Left colon (tissue), 2 donors: ENCODE measurements at places on chromosomes 4 and X.

- DNase-seq: no peak
Observed at GRCh38 chrX:40617566-40617965, 5.7 kb upstream of the MPC1L start.

DNA sequence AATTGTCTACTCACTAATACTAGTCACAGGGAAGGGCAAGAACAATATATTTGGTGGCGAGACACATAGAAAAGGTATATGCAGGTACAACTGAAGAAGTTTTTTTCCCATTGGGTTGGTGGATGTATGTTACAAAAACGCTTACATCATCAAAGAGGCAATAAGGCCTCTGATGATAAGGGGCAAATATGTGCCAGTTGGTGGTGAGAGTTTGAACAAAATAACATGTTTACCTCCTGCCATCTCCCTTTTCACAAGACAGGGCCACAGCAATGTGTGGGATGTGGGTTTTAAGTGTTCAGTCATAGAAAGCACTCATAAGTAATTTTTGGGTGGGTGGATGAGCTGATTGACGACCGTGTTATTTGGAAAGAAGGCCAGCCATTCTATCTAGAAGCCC, 41.7 kb downstream of the PAGE2 start:
- no peak for DNase-seq

DNA sequence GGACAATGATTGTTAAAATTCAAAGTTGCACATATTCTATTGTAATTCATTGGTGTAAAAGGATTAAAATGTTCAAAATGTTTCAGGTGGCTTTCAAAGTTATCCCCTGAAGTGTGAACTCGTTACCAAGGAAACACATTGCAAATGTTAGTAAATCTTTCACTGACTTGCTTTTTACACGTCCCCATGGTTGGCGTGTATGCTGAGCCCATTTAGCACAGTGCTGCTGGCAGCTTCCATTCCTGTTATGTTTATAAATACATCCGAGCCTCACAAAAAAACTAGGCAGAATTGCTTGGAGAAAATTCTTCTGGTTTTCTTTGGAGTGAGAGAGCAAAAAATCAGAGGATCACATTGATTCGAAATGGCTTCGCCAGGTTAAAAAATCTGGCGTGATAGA, 105.9 kb upstream of the HPGD start:
- no peak for DNase-seq

DNA sequence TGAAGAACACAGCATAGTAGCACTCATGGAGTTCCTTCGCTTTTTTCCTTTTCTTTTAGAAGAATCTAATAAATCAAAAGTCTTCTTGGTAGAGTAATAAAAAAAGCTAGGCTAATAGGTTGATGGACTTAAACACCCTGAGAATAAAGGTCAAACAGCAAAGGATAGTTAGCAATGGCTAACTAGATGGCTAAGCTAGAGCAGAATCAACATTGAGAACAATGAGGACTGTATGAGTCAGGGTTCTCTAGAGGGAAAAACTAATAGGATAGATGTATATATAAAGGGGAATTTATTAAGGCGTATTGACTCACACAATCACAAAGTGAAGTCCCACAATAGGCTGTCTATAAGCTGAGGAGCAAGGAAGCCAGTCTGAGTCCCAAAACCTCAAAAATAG, 550.9 kb downstream of the GLUD2 start:
- no peak for DNase-seq
